NCI-H1092 treated with DMSO at 0.1 percent for 48 hours (cell line): ENCODE measurements at places on chromosomes 6 and 20.

- no peak for DNase-seq
These were observed 7.9 kb downstream of the ADGRB3 start for GRCh38 chr6:68642977-68643376.

- no peak for DNase-seq
These were observed 252.9 kb upstream of the MAN1A1 start for GRCh38 chr6:119602215-119603178.

DNA sequence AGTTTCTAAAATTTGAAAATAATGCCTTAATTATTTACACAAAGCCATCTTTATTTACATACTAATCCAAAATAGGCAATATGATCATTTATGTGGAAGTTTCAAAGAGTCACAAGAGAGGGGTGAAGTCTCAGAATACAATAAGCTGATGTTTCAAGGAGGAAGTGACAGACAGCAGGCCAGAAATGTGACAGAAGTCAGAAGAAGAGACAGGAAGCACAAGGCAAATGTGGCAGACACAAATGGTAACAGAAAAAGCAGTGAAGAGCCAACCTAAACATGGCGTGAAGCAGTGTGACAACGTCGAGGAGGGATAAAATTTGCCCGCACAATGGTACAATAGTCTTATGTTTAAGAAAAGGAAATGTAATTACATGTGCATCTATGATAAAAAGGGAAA is 59.8 kb downstream of the SHPRH start:
- DNase-seq = no peak

GRCh38 chr6:158773581-158774449 is 45.4 kb downstream of the EZR start:
- DNase-seq = no peak

GRCh38 chr20:47196091-47197081 is 160.1 kb downstream of the ZMYND8 start:
- DNase-seq = peak; percentile 56

- DNase-seq = peak; percentile 80
These were observed 5.9 kb downstream of the TP53INP2 start for GRCh38 chr20:34709831-34710567.

DNA sequence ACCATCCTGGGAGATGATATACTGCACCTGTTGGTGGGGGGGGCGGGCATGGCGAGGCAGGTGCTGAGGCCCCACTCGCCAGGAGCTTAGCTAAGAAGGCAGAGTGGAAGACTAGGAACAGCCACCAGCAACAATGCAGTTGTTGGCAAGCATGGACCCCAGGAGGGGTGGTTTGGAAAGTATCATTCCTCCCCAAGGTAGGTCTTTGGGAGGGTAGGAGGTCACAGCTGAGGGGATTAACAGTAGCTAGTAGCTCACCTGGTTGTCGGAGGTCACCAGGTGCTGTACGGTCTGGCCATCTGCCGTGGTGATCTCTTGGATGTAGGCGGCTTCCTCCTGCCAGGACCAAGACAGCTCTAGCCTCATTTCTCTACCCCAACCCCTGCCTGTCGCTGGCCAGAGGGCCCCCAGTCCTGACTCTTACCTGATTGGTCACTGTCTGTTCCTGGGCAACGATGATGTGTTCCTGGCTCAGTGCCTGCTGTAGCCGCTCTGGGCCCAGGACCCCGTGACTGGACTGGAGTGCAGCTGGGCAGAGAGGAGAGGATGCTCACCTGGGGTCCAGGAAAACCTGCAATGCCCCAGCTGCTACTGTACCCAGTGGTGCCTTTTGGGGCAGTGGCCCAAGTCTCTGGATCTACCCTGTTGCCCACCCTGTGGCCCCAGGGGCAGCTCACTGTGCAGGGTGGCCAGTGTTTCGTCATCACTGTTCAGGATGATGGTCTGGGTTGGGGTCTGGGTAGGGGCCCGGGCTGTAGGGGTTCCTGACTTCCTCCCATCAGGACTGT is 15.3 kb downstream of the PCIF1 start:
- DNase-seq = peak; percentile 27

GRCh38 chr6:12200761-12201160 is 89.4 kb upstream of the EDN1 start:
- no peak for DNase-seq

- DNase-seq = no peak
These were observed 197.1 kb downstream of the CDH4 start for GRCh38 chr20:61449057-61449609.

DNA sequence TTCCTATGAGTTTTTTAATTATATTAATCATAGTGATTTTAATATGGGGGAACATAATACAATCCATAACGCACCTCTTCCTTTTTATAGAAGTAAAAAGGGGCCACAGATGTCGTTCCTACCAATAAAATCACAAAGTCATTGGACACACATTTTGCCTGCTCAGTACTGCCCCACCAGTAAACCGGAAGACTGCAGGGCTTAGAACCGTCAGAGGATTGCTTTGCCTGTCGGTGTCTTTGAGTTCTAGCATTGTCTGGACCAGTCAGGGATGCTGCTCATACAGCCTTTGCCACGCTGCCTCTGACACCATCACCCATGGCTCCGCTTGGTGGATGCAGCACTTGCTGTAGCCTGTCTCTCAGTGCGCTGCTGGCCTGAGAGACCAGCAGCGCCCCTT is 853.6 kb downstream of the C6orf118 start:
- no peak for DNase-seq

DNA sequence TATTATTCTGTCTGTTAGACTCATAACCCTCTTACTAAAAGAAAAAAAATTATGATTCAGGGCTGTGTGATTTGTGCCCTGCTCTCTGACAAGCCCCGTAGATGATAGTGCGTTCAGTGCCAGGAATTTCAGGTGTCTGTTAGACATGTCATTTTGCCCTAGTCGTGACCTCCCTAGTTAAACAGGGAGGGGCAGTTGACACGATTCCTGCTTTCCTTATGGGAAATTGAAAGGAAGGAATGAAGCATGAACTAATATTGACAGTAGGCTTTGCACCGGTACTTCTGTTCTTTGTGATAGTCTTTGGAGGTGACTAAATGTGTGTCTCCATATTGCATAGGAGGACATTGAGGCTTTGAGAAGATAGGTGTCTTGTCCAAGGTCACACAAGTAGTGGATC is 26.3 kb downstream of the RPRD1B start:
- no peak for DNase-seq

DNA sequence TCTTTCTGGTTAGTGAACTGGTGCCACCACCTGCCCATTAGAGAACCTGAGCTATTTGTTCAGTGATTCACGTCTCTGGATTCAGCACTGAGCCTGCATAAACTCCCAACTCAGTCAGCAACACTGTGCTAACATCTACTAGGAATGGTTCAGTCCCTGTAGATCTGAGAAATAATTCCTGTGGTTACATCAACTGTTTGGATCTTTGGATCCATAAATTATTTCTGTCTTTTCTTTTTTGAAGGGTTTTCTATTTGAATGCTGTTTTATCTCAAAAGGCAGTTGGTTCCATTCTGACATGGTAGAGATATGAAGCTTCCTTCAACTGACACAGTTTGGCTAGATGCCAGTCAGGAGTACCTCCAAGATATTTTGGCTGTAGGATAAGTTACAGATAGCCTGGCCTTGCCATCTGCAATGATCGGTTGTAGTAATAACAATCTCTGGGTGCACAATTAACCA is 125.9 kb downstream of the TRMT11 start:
- DNase-seq = no peak

- DNase-seq = no peak
These were observed 64.2 kb upstream of the CCN6 start for GRCh38 chr6:111989743-111990142.

DNA sequence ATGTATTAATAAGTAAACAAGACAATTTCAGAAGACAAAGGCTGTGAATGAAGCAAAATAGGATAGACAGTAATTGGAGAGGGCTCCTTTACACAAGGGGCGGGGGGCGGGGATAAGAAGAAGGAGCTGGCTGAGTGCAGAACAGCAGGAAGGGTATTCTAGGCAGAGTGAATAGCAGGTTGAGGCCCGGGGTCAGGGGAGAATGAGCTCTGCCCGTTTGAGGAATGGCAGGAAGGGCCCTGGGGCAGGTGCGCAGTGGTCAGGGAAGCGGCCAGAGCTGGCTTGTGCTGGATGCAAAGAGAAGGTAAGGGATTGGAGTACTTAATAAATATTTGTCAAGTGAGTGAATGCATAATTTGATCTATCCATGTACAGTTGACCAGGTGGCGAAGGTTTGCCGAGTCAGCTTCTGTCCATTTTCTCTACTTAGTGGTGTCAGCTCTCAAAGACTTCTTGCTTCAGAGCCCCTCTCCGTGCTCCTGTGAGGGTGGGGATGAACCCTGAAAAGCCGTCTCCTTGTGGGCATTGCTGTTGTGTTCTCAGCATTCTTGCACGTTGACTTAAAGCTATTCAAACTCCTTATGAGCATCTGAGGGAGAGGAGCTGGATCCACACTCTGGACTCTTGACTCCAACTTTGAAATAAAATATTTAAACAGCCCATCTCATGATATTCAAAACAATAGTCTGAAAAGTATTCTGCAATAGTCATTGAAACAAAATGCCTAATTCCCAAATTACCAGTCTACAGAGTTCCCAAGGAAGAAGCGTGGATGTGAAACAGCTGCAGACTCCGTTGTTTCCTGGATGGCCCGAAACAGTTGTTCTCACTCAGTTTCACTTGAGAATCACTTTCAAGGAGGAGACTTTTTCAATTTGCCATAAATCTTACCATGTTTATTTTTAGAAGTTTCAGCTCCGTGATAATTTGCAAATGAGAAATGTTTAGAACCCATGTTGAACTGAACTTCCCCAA is 105.1 kb downstream of the EDN3 start:
- DNase-seq = no peak

- DNase-seq = no peak
These were observed 65.4 kb upstream of the MAFB start for GRCh38 chr20:40754339-40754943.

DNA sequence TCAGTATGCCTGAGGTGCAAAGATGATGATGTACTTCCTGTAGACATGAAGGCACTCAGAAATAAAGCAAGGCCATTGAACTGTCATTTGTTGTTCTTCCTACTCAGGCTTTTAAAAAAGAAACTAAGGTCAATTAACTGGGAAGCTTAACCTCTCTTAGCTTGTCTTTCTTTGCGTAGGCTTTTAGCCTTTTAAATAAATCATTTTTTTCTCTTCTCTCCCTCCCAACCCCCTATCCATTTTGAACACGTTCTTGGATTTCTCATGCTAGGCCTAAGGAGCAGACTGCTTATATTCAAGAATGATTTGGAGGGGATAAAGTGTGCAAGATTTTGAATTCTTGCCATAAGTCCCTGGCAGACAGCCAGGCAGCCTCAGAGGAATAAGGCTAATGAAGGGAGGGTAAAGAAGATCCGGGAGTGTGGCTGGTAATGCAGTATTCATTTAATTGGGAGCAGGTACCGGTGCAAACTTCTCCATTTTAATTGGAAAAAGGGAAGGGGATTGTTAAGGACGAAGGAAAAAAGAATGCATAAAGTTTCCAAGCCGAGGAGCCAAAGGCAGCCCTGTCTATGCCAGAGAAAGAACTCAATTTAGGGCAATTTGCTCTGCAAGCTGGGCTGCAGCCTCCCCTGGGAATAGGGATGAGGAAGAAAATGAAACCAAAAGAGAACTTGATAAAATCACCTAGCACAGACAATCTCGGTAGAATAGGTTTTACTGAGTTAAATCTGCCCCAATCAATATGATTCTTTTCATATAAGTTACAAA is 343.8 kb upstream of the MMS22L start:
- DNase-seq = peak; percentile 18

GRCh38 chr20:48688579-48688978 is 139.2 kb downstream of the PREX1 start:
- DNase-seq = no peak

- DNase-seq = peak; percentile 80
These were observed 88.3 kb downstream of the SASH1 start for GRCh38 chr6:148430897-148431296.

- DNase-seq = no peak
These were observed 47.3 kb upstream of the HIVEP1 start for GRCh38 chr6:11964729-11965335.
